ENCODE measurements at places on chromosomes 3 and 15.

- peak; percentile 67 for DNase-seq
Measured at GRCh38 chr15:90529371-90530249, at the start of gene CRTC3. Gene CRTC3 (plus strand): TSS chr15:90529923. CDS start chr15:90530072, 149 bp downstream.

- DNase-seq = peak; percentile 81
Measured at GRCh38 chr15:80856809-80857377, 77.7 kb downstream of the CEMIP start.

- no peak for DNase-seq
Measured at GRCh38 chr15:71118345-71118744, 3.1 kb downstream of the THSD4 start.

GRCh38 chr3:157166115-157166514 is 6.2 kb upstream of the CCNL1 start:
- DNase-seq = no peak

GRCh38 chr3:30924763-30925162 is 30.3 kb upstream of the GADL1 start:
- DNase-seq = no peak

DNA sequence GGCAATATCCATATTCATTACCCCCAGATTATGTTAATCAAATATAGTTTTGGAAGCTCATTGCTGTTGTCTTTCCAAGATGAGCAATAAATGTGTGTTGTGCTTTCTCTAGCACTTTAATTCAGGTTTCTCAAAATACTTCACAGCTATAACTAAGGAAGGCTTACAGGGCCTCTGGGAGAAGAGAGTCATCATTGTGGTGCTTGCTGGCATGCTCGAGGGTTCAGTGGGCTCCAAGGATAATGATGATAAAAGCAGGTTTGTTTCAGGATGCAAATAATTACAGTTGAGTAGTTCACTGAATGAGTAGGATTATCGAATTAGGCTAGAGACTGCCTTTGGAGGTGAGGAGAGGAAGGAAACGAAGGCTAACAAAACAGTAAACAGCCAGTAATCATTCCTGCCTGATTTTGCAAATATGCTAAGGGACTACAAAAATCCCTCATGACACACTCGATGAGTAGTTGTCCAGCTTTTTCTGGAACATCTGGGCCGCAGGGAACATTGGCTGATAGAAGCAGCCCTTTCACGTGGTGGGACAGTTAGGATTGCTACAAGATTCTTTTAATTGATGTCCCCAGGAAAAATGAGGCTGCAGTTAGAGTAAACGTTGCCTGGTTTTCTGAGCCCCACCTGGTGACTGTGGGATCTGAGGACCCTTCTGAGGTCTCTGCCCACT is 54.1 kb downstream of the SLC7A14 start:
- DNase-seq = no peak

GRCh38 chr3:21142949-21143348 is 608.1 kb downstream of the ZNF385D start:
- DNase-seq = no peak

GRCh38 chr15:71259866-71260265 is 144.6 kb downstream of the THSD4 start:
- DNase-seq = no peak

GRCh38 chr3:175127075-175127662 is 268.0 kb downstream of the NAALADL2 start:
- DNase-seq = no peak
